ENCODE measurements at places on chromosomes 3 and 15. TPM values are rescaled to one million over a fixed set of nuclear protein-coding genes. Genes with fewer than 3 reads are reported as not detected.
A peak's percentile ranks its signal among the peaks of the same experiment; 100 is the strongest.

Gene LMAN1L
- not detected for total RNA-seq

Gene GOLGA8S
- total RNA-seq: 0.17 TPM

Gene RTP4
- total RNA-seq: 1.3 TPM

GRCh38 chr3:59692117-59692516 lies 642.3 kb upstream of the CFAP20DC start:
- H3K4me1 ChIP-seq: no peaks in the 10 kb centered on the region
- no peak overlapping the region for H3K4me3 ChIP-seq
- no peak for DNase-seq

DNA sequence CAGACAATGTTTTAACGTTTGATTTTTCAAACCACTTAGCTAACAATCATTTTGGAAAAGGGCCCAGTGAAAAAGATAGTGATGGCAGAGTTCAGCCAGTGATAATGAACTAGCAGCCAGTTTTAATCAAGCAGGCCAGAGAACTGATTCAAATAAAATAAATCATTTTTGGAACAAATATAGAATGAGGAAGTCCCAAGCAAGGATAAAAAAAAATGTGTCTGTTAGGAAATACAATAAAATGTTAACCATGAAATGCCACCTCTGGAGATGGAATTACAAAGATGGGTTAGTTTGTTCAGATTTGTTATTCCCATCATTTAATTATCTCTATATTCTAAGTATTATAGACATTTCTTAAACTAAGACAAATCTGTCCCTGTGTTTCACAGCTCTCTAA lies 1.1 kb downstream of the HERC1 start:
- H3K4me3 ChIP-seq: peak overlapping the region; percentile 76
- H3K27ac ChIP-seq: peak overlapping the region; percentile 91
- H3K36me3 ChIP-seq: no peaks in the 10 kb centered on the region
- no peak for DNase-seq

GRCh38 chr15:68113273-68113672 lies 59.2 kb downstream of the PIAS1 start:
- H3K27me3 ChIP-seq: no peaks in the 10 kb centered on the region
- peaks cover 61% of the 10 kb centered on the region for H3K4me1 ChIP-seq
- H3K27ac ChIP-seq: peak overlapping the region; percentile 62
- H3K4me3 ChIP-seq: no peak overlapping the region
- no peaks in the 10 kb centered on the region for H3K36me3 ChIP-seq

DNA sequence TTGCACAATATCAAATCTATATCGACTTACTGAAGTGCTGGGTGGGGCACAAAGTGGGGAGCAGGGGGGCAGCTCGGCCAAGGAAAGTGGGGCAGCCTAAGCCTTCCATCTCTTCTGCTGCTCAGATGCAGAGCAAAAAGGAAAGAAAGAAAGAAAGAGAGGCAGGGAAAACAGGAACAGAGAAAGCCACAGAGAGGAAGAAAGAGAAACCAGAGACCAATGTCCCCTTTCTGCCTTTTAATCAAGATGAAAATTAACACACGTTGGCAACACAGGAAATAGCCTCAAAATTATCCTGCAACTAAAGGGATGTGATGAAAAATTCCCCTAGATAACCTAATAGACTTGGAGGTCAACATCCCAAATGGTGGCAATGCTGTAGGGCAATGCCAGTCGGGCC lies 72.2 kb upstream of the RAD18 start:
- no peak overlapping the region for H3K4me3 ChIP-seq
- no peak overlapping the region for H3K27ac ChIP-seq
- peaks cover 23% of the 10 kb centered on the region for H3K4me1 ChIP-seq
- H3K36me3 ChIP-seq: no peaks in the 10 kb centered on the region
- DNase-seq: no peak
- H3K27me3 ChIP-seq: no peaks in the 10 kb centered on the region
